ENCODE measurements at places on chromosomes 13 and 19. TPM values are rescaled to one million over a fixed set of nuclear protein-coding genes. Genes with fewer than 3 reads are reported as not detected.

LRRC63 gene
- under 0.01 TPM for total RNA-seq

DAND5 gene
- not detected for total RNA-seq

DNA sequence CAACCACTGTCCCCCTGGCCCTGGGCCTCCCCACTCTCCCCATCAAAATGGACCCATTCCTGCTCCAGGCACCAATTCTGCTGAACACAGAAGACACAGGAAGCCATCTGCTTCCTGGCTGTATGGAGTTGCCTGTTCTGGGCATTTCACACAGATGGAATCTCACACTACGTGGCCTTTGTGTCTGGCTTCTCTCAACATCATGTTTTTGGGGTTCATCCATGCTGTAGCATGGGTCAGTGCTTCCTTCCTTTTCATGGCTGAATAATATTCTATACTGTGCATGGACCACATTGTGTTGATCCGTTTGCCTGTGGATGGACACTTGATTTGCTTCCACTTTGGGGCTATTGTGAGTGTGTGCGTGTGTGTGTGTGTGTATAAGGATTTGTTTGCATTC is 15.0 kb upstream of the KLF2 start:
- no peak for DNase-seq

- DNase-seq: no peak
These were observed 46.0 kb upstream of the ZNF681 start for GRCh38 chr19:23804676-23805075.

PCDH8 gene
- not detected for total RNA-seq

GRCh38 chr19:37114001-37114400 is 35.8 kb downstream of the ZNF420 start:
- DNase-seq: no peak

DNA sequence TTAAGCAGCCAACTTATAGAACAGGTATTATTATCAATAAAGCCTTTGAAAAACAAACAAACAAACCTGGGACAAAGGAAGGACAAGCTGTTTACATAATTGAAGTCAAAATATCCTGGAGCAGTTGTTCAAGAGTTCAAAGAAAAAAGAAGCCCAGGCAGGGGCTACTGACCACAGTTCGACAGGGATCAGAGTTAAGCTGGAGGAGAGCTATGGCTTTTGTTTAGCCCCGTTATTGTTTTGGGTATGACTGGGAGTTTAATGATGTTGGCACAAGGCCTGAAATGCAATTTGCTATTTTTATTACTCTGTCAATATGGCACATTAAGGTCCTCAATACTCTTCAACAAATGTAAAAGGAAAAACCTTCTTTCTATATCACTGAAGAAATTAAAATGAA is 624.4 kb upstream of the KLHL1 start:
- DNase-seq: no peak

GRCh38 chr19:48186015-48186414 is 15.5 kb downstream of the ZSWIM9 start:
- DNase-seq: no peak

NKG7 gene
- not detected for total RNA-seq

MYH14 gene
- total RNA-seq: not detected

DNA sequence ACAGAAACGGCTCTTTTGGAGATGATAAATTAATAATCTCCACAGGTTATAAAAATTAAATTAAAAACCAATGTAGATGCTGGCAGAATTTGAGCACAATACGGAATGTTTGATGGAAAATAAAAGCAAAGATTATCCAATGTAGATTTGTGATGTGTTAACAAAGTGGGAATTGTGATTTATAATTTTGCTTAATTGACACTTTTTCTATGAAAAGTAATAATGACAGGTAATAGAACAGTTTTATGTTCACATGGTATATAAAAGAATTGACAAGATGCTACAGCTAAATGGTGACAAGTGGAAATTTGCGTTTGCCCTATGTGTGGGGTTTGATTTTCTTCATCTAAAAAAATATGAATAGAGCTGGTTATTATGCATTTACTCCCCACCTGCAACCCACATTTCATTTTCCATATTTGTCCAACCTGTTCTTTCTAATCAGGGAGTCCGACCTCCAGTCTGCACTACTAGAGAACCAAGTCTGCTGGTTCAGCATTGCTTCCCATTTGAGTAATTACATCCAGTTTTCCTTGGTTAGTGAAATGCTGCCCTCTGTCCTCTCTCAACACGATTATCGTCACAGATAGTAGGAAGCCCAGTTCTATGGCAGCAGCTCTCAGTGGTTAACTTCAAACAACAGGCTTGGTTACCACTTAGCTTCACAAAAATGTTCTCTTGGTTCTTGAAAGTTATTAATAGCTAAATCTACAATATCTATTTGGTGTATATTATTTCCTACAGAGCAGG is 61.4 kb upstream of the SLITRK1 start:
- peak; percentile 0 for DNase-seq

DNA sequence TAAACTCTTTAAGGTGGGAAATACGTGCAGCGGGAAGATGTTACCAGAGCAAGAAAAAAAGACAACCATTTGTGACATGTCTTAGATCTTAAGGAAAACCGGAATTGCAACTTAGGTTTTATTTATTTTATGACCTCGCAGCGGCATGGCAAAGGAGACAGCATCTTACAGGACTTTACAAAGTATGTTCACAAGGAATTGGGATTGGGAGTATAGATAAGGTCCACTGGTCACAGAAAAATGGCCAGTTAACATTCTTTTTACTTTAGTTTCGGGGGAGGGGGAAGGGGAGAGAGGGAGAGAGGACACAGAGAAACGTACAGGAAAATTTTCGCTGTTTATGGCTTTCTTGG is 104.5 kb upstream of the DIAPH3 start:
- DNase-seq: no peak

RASIP1 gene
- 0.99 TPM for total RNA-seq

GRCh38 chr13:66675620-66676019 is 554.5 kb downstream of the PCDH9 start:
- DNase-seq: peak; percentile 28

- peak; percentile 59 for DNase-seq
These were observed 19.1 kb downstream of the KLF12 start for GRCh38 chr13:74115133-74115532.

Measured in fibroblast of lung (primary cell).